ENCODE measurements at places on chromosomes 1 and 21. TPM values are rescaled to one million over a fixed set of nuclear protein-coding genes. Genes with fewer than 3 reads are reported as not detected.
A peak's percentile ranks its signal among the peaks of the same experiment; 100 is the strongest.

DNA sequence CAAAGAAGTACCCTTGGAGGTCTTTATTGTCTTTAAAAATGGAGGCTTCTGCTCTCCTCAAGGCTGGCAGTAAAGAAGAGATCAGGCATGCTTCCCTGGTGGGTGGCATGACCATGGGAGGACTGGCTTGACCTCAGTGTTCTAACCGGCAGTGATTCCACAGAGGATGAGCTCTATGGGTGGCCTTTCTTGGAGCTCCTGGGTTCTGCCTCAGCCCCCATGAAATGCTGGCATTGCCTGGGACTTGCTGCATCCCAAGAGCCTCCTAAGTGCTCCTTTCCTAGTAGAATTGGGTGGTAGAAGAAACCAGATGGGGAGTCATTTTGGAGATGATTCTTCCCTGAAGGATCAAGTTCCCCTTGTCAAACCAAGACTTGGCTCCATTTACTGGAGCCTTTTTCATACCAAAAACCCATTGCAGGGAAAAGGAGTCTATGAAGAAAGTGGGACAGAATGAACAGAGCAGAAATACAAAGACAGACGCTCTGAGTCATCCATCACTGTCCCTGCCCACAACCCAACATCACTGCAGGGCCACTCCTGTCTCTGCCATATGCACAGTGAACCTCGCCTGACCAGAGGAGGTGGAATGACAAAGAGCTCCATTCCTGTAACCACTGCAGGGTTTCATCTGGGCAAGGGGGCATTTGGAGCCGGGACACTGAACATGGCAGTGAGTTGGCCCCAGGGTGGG, 42.4 kb downstream of the RIMS3 start:
- no peaks in the 10 kb centered on the region for H3K27me3 ChIP-seq
- no peaks in the 10 kb centered on the region for H3K4me1 ChIP-seq
- H3K36me3 ChIP-seq = no peaks in the 10 kb centered on the region
- no peak for DNase-seq
- no peak overlapping the region for H3K4me3 ChIP-seq
- no peak overlapping the region for H3K27ac ChIP-seq

DNA sequence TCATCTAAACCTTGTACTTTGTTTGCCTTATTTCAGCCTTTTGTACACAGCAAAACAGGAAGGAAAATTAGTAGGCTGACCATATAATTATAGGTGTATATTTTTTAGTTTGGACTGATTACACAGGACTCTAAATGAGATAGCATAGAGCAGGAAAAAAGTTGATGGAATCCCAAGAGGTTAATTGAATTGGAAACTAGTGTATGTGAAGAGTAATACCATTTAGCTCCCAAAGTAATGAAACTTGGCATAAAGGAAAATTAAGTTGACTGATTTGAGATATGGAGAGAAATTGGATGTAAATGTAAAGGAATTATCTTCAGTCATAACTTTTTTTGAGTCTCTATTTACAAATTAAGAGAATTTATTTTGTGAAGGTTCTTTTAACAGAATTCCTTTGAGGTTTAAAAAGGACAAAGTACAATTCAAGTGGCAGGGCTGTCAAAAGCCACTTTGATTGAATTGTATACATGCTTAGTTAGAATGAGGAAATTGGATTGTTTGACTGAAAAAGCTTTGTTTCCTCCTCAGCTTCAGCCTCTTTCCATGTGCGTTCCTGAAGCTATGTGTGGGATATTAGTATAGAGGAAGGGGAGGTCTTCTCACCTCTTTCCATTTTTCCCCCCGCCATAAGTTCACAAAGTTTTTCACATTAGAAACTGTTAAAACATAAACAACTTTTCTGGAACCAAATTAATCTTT, 26.4 kb downstream of the SNX27 start:
- no peak overlapping the region for H3K27ac ChIP-seq
- H3K27me3 ChIP-seq = no peaks in the 10 kb centered on the region

DNA sequence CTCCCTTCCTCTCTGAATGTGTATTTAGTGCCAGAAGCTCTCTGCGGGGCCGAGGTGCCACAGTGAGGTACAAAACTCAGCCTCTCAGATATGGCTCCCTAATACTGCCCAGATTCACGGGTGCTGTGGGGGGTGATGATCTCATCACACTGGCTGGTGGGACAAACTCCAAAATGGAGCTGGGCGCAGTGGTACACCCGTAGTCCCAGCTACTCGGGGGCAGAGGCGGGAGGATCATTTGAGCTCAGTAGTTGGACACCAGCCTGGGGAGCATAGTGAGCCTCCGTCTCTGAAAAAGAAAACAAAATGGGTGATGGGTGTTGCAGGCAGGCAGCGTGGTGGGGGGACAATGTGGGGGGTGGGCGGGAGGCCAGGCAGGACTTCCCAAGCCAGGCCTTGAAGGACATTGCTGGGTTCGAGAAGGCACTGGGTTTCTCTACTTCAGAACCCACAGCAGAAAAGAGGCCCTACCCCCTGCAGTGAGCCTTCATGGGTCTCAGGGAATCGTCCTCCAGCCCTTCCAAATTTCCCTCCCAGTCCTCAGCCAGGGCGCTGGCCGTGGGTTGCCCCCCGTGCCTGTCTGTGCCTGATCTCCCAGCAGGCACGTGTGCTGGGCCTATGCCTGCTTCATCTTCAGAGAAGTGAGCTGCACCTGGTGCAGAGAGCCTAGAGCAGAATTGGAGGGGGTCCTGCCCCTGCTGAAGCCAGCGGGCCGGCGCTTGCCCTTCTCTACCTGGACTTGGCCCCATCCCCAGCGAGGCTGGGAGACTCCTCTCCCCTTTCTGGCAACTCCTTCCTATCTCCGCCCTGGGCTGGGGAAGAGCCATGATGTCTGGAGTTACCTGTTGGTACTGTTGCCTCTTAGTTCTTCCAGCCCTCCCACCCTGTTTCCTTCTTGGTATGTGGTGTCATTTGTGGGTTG, 14.0 kb downstream of the H6PD start:
- H3K36me3 ChIP-seq = peaks cover 49% of the 10 kb centered on the region
- H3K4me3 ChIP-seq = no peak overlapping the region
- DNase-seq = no peak
- H3K4me1 ChIP-seq = peaks cover 31% of the 10 kb centered on the region

DNA sequence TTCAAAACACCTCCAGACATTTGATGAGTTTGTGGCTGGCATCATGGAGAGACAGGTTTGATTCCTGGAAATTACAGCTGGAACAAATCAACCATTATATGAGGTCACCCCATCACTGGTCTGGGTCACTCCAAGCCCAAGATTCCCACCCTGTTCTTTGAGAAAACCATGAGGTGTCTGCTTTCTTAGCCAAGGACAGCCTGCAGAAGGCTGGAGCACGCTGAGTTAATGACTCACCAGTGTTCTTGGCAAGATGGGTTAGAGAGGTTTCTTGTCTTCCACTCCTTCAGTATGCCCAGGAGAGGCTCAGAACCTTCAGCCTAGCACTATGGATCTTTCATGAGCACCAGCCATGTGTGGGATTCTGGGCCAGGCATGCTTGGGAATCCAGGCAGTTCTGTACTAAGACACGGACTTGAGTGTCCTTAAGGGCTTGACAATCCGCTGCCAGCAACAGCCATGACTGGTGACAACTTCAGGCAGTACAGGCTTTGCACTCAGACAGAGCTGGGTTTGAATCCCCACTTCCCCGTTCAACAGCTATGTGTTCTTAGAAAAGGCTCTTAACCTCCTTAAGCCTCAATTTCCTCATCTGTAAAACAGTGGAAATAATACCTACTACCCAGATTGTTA, 43.9 kb downstream of the GRHL3 start:
- H3K27me3 ChIP-seq = no peaks in the 10 kb centered on the region
- DNase-seq = peak; percentile 45
- no peak overlapping the region for H3K4me3 ChIP-seq
- no peaks in the 10 kb centered on the region for H3K36me3 ChIP-seq

GRCh38 chr1:235843461-235843961, 23.2 kb downstream of the LYST start:
- H3K4me3 ChIP-seq = no peak overlapping the region
- DNase-seq = peak; percentile 67
- H3K4me1 ChIP-seq = peaks cover 4% of the 10 kb centered on the region
- no peaks in the 10 kb centered on the region for H3K27me3 ChIP-seq
- no peaks in the 10 kb centered on the region for H3K36me3 ChIP-seq

GRCh38 chr1:29698033-29698432, 461.7 kb downstream of the PTPRU start:
- no peaks in the 10 kb centered on the region for H3K27me3 ChIP-seq
- no peak overlapping the region for H3K4me3 ChIP-seq
- peak; percentile 60 for DNase-seq
- no peak overlapping the region for H3K27ac ChIP-seq
- no peaks in the 10 kb centered on the region for H3K36me3 ChIP-seq

CD1D gene
- 1.6 TPM for total RNA-seq

Measured in muscle of leg (tissue), 16 donors.